ENCODE measurements at places on chromosomes 1 and 21.

GRCh38 chr1:97999320-97999719 is 78.5 kb upstream of the DPYD start:
- DNase-seq, result no peak

- DNase-seq, result peak; percentile 20
These were observed 117.3 kb upstream of the IRF2BP2 start for GRCh38 chr1:234727018-234727940.

DNA sequence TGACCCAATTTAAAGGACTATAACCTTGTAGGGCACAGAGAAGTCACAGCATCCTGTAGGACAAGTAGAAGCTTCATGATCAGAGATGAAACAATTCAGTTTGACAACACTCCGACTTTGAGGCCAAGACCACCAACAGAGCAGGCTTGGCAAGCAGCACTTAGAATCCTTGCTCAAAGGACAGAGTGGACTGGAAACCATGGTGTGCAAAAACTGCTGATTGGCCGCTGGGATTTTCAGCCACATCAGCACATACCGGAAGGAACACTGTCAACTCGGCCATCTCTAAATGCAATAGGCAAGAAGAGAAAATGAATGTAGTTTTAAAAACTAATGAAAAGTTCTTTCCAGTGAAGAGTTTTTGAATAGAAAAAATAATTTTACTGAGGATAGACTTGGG is 92.0 kb upstream of the PRMT6 start:
- DNase-seq, result no peak

- no peak for DNase-seq
These were observed 168.7 kb downstream of the RUNX1 start for GRCh38 chr21:34880401-34880800.

- DNase-seq, result peak; percentile 19
These were observed 43.0 kb downstream of the TRIM33 start for GRCh38 chr1:114468047-114468446.

- DNase-seq, result no peak
These were observed 5.4 kb downstream of the CPLANE2 start for GRCh38 chr1:16231331-16232315.

GRCh38 chr1:103250441-103250861 is 142.1 kb upstream of the COL11A1 start:
- no peak for DNase-seq

GRCh38 chr1:98102345-98103030 is 181.7 kb upstream of the DPYD start:
- no peak for DNase-seq

DNA sequence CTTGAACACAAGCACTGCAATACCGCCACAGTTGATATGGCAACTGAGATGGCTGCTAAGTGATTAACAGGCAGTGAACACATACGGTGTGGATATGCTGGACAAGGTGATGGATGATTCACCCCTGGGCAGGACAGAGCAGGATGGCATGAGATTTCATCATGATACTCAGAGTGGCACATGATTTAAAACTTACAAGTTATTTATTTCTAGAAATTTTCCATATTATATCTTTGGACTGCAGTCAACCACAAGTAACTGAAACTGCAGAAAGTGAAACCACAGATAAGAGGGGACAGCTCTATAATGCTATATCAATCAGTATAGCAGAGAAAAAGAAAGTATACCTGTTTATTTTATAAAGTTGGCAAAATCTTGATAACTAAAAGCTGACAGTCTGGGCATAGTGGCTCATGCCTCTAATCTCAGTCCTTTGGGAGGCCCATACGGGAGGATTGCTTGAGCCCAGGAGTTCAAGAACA is 47.9 kb downstream of the PHACTR4 start:
- DNase-seq, result peak; percentile 36

GRCh38 chr1:64309431-64309831 is 106.0 kb downstream of the UBE2U start:
- DNase-seq, result no peak

DNA sequence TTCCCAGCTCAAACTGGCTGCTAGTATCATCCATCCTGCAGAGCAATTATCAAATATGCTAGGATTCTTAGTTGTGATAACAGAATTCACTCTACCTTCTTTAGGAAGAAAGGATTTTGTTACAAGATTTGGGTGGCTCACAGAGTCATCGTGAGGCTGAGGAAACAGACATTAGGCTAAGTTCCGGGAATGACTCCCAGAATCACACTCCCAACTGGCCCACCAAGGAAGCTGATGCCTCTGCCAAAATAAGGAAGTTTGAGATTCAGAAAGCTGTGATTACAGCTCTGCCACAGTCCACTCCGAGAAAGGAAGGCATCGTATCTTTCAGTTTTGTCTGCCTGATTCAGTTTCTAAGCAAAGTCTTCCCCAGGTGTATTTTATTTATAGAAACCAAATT is 50.6 kb upstream of the LYPLAL1 start:
- no peak for DNase-seq

DNA sequence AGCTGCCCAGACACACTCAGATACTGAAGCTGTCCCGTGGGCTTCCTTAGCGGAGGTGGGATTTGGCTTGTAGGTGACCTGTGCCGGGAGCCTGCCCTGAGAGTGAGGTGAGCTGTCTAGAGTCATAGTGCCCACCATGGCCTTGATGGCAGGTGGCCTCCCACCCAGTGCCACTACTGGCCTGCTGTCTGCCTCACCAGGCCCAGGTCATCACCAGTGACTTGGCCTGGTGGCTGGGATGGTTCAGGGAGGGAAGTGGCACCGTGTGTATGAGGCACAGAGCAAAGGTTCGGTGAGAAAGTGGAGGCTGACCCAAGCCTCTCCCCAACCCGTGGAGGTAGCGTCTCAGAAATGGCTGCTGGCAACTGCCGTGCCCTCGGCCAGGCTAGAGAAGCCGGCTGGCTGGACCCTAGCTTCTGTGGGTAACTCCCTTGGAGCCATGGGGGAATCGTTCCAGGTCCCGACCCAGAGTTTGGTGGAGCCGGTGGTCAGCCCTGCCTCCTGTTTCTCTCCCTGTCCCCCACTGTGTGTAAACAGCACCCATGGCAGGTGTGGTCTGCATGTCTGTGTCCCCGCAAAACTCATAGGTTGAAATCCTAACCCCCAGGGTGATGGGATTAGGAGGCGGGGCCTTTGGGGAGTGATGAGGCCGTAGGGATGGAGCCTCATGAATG is 155.4 kb upstream of the C1orf174 start:
- DNase-seq, result no peak

DNA sequence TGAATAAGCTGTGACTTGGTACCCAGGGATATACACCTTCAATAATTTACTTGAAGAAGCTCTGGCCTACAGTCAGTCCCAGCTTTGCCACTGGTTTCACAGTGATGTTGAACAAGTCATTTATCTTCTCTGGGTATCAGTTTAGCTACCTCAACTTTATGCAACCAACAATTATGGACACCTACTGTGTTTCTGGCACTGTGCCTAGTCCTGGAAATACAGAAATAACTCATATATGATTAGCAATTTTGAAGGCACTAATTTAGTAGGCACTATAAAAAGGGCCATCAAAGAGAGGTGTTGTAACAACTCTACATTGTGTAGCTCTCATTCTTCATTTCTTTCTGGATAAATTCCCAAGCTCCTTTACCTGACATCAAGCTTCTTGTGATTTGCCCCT is 88.6 kb upstream of the SPATA6 start:
- DNase-seq, result no peak

DNA sequence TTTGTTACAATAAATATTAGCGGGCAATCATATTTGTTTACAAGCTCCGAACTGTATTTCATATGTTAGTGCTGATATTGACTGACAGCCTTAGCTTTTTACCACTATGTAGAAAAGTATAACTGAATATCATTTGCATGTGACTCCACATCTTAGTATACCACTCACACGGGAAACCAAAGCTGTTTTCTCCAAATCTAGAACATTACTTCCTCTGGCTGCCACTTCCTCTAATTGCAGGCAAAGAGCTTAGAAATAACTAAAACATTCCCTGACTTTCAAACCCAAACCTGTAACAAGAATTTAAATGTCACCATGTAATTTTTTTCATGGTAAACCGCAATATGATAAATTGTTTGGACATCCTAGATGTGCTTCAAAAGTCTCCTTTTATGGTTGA is 174.7 kb downstream of the LBR start:
- DNase-seq, result no peak

DNA sequence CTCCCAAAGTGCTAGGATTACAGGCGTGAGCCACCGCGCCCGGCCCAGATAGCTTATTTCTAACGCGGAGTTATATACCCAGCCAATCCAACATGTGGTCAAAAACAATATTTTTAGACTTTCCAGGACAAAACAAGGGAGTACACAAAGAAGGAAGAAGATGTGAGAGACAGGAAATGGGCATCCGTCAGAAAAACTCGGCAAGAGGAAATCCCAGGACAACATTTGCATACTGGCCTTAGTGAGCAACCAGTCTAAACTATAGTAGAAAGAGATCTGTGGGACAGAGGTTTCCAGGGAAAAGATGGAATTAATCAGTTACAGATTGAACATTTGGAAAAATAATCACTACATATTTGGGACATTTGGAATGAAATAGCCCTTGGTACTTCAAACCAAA is 11.4 kb downstream of the ARMH1 start:
- no peak for DNase-seq

DNA sequence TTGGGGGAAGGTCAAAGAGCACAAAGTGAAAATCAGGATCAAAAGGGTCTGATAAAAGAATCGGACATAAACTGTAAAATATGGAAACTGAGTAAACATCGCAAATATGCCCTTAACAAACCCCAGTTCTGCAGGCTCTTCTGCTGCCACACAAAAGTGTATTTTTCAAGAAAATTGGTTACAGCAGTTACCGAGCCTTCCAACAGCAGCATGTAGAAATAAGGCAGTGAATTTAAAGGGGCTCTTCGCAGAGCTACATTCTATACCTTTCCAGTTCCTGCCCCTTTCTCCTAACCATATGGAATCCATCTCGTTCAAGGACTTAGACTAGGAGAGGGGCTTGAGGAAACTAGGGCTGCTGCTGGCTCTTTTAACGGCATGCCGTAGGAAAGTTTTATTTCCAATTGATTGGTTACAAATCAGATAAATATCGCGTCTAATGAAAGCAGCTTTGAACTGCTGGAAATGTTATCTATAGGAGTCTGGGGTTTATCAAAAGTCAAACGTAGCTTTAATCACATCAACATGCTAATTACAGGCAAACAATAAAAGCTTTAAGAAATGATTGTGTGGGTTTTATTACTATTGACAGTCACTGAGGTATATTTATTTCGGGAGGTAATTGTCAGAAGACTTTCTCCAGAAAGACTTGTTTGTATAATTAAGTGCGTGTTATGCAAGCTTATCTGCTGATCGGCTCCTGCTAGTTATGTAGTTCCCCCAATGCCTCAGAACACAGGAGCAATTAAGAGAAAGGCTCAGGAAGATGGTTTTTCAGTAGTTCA is 59.1 kb downstream of the GORAB start:
- DNase-seq, result no peak

DNA sequence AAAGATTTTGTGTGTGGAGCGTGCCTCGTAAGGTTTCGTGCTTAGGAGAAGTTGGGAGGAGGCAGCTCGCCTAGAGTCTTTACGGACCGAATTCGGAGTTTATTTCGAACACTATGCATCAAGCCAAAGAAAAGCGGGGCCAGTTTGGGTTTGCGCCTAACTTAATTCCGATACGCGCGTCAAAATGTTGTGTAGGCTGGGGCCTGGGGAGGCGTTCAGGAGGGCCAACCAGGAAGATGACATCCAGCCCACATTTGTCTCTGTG is 6.4 kb downstream of the FOXD2 start:
- DNase-seq, result no peak

- no peak for DNase-seq
These were observed 46.9 kb upstream of the GNG12 start for GRCh38 chr1:67880056-67880601.

GRCh38 chr21:32475162-32475812 is 62.8 kb downstream of the EVA1C start:
- no peak for DNase-seq

- no peak for DNase-seq
These were observed 8.5 kb downstream of the HLX start for GRCh38 chr1:220887520-220888416.

- DNase-seq, result no peak
These were observed 58.5 kb downstream of the FOXO6 start for GRCh38 chr1:41419584-41420295.

DNA sequence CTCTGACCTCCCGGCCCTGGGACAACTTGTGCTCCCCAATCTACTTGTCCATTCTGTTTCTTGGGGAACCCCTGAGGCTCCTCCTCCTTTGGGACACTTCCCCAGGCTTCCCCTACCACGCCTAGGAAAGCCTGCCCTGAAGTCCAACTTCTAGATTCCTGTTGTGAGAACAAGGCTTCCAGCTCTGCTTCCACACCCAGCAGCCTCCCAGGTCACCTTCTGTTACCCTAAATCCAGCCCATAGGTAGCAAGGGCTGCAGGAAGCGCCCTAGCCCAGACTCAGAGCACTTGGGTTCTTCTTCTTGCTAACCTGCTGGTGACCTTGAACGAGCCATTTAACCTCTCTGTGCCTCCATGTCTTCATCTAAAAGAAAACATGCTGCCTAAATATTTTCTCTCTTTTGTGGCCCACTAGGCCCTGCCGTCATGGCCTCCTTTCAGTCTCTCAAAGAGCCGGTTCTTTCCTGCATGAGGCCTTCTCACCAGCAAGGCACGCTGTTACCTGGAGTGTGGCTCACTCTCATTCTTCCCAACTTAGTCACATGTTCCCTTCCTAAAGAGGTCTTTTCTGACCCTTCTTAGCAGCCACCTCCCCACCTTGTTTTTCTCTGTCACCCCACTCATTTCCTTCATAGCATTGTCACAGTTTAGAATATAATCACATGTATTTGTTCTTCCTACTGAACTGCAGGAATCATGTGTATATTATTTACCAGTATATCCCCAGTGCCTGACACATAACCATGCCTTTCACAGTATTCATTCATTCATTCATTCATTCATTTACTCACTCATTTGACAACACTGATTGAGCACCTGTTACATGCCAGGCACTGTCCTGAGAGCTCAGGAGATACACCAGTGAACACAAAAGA is 1.4 kb downstream of the CAPN2 start:
- peak; percentile 28 for DNase-seq

DNA sequence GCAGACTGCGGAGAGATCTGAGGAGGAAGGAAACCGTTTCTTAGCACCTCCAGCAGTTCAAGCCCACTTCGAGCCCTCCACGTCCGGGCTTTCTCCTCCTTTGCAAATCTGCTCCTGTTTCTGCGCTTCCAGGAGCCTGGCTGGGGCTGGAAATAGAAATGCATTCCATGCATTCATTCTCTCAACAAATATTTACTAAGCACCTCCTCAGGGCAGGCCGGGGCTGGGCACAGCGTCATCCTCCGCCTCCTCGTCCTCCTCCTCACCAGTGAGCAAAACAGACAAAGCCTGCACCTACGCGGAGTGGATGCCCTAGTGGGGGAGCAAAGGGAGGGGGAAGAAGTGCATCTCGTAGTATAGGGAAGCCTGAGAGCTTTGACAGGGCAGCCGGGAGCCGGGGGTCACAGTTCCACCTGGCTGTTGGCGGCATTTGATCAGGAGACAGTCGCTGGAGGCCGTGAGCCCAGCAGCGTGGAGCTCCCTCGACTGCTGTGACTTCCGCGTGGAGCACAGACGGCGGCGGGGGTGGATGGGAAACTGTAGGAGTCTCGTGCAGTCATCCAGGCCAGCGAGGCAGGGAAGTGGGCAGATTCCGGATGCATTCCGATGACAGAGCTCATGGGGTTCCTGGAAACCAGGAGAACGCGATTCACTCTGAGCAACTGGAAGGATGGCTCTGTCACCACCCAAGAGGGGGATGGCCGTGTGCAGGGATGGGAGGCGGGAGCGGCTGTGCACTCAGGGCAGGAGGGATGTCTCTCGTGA is 93.5 kb downstream of the SIK1 start:
- DNase-seq, result no peak

- peak; percentile 58 for DNase-seq
These were observed 106.4 kb downstream of the TBX19 start for GRCh38 chr1:168386949-168387586.

- no peak for DNase-seq
These were observed 340.0 kb downstream of the PTBP2 start for GRCh38 chr1:97061604-97062003.
